ENCODE measurements at places on chromosomes 2 and 18.

DNA sequence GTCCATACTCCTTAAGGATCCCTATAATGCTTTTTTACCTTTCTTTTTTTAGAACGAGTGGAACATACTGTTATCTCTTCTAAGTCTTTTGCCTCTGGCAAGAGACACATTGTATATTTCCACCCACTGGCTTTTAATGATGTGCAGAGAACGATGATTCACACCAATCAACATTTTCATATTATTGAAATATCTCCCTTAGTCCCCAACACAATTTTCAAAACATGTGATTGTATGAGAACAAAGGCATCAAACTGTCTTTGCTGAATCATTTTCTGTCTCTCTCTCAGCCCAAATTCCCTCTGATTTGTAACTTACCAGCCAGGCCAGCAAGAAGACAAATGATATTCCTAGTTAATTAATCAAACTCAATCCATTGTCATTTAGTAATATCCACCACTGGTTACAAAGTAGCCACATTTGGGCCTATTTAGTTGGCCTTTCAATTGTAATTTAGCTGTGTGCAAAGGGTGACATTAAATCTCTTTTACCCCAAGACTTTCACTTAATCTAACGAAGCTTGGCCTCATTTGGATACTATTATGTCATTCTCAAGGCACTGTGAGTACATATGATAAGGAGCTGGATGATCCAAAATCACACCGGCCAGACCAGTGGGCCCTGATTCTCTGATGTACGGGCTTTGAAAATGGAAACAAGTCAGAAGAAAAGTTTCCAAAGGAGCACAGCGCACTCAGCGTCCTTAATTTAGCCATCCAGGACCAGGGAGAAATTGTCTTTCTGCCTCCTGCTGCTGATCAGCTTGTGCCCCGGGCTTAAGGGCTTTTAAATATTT, 185.1 kb downstream of the SCG2 start:
- DNase-seq: no peak

DNA sequence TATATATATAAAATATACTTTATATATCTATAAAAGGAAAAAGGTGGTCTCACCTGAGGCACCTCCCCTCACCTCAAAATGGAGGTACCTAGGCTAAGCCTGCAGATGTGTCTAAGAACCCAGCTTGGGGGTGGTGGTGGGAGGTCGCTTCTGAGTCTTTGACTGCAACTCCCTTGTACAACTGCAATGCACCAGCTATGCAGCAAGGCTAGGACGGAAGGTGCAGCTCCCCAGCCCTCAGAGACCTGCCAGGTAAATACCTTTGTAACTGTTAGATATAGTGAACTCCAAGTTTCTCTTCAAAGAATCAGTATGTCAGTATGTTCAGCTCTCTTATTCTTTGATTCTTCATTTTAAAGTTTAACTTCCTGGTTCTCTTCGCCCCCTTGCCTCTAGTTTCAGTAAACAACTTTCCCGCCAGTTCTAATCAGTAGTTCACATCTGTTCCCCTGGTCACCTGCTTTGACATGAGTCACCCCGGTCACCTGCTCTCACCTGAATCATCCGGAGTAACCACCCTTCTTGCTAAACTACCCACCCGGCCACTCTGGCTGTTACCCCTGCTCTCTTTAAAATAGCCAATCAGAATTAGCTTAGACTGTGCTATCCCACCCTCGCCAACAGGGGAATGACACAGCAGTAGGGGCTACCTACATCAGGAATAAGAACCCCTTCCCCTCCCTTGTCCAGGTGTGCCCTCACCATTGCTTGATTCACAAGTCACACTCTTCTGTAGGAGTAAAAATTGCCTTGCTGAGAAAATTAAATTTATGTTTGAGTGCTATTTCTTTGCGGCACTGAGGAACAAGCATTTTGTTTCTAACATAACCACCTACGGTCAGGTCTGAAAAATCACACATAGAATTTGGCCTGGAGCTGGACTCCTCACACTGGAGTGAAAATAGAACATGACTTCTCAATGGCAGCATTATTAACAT, 24.7 kb upstream of the IMPA2 start:
- DNase-seq: no peak

GRCh38 chr2:60023256-60023985, 530.0 kb downstream of the BCL11A start:
- DNase-seq: no peak

GRCh38 chr2:63881205-63881604, 39.5 kb downstream of the UGP2 start:
- no peak for DNase-seq

DNA sequence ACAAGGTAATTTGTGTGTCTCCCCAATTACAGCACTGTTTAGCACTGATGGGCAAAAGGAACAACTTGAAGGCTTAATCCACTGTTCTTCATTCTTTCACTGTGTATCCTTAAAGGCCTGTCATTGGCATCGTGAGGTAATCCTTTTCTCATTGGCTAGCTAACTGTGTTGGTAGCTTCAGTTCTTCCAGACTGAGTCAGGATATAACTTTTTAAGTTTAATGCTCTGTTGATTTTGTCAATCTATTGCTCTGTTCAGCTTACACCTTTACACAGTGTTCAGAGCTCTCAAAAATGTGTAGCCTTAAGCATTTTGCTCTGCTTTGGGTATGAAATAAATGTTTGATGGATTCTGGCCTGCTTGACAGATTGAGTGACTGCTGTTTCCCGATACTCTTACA, 148.2 kb downstream of the KIAA1328 start:
- DNase-seq: no peak

- no peak for DNase-seq
Measured at GRCh38 chr2:230913406-230914143, 11.5 kb downstream of the GPR55 start.

DNA sequence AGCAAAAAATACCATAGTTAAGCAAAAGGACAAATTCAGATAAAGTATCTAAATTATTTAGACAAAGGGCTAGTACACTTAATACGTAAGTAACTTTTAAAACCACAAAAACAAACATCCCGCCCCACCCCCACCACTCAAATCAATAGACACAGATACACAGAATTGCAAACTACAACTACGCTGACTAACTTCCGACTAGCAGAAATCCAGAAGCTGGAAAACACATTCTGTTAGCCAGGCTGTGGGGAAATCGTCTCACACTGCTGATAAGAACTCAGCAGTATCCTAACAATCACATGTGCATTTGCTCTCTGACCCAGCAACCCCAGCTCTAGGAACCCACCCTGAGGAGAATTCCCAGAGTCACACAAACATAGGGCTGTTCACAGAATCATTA, 16.6 kb downstream of the FAM168B start:
- no peak for DNase-seq

DNA sequence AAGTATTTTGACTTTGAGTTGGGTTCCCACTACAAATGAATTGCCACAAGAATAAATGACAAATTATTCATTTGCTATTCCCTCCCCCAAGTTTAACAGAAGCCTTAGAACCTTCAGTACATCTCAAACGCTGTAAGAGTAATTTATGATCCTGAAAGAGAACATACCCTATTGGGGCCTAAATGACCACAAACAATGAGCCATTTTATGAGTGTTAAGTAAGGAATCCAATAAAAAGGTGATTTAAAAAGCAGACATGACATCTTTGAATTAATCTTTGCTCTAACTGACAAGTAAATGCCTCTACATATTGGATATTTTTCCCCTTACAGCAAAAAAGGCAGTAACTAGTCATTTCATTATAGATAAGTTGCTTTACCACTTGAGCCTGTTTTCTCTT, 136.9 kb downstream of the NRXN1 start:
- no peak for DNase-seq

DNA sequence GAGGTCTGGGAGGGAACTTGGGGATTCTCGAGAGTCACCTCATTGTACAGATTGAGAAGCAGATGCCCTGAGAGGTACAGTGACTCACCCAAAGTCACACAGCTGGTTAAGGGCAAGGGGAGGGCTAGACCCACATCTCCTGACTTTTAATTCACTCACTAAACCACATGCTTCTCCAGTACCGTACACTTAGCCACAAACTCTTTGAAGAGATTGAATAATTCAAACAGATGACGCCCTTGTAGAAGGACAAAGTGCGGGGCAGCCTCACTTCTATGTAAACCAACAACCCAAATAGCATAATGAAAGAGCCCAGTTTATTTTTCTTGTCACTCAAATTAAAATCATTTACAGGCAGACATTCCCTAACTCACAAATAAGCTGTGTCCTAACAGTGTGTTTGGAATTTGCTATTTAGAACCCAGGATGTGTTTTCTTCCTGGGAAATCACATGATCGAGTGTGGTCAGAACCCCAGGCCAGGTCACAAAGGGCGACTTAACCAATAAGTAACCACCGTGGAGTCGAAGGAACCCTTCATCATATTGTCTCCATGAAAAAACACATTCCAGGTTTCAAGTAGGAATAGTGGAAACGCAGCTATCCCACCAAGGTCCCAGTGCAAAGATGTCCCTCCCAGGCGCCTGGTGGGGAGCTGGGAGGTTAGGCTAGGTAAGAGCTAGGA, 35.8 kb upstream of the PTPN4 start:
- DNase-seq: no peak

DNA sequence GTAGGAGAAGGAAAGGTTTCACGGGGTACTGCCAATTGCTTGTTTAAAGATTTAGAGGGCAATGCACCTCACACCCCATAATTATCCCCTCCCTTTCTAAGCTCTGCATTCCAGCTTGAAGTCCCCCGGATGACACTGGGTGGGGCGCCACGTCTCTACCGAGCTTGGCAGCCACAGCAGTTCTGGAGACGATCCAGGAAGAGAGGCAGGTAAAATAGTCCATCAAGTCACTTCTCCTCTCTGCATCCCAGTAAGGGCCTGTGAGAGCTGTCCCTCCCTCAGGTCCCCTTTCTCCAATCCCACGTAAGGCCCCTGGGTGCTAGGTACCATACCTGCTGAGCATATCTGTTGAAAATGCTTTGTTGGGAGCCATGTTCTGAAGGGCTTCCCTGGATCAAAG, 65.7 kb downstream of the CAPN13 start:
- no peak for DNase-seq

GRCh38 chr2:168793596-168793995, 8.8 kb upstream of the NOSTRIN start:
- DNase-seq: no peak

DNA sequence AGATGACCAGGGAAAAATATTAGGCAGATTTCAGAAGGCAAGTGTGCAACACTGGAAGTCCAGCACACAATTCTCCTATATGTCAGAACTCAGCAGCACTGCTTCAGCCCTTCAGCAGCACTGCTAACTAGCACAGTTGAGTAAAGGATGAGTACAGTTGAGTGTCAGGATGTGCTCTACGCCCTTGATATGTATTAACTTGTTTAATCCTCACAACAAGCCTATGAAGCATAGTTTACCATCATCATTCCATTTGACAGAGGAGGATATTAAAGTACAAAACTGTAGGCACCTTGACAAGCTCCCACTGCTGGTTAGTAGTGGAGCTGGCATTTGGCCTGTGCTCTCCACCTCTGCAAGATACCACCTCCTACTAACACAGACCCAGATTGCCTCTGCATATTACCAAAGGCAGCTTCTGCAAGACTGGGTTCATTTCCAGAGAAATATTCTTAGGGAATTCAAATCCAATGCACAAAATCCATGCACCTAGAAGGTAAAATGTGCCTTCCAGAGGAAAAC, 230.8 kb downstream of the ANAPC1 start:
- DNase-seq: no peak

DNA sequence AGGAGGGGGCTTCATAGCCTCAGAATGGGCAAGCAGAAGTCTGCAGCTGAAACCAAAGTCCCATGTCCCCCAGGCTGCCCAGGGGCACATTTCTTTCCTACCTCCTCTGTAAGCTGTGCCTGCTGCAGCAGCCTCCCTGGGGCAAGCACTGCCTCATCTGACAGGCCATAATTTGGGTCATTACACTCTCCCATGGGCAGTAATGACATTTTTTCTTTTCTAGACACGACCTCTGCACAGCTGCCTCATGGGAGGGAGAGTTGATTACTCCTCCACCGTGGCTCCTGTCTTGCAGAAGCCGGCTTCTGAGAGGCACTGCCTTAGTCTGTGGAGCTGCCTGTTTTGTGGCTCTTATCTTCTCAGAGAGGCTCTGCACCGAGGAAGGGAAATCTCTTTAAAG, 268.9 kb downstream of the TDRD15 start:
- no peak for DNase-seq

DNA sequence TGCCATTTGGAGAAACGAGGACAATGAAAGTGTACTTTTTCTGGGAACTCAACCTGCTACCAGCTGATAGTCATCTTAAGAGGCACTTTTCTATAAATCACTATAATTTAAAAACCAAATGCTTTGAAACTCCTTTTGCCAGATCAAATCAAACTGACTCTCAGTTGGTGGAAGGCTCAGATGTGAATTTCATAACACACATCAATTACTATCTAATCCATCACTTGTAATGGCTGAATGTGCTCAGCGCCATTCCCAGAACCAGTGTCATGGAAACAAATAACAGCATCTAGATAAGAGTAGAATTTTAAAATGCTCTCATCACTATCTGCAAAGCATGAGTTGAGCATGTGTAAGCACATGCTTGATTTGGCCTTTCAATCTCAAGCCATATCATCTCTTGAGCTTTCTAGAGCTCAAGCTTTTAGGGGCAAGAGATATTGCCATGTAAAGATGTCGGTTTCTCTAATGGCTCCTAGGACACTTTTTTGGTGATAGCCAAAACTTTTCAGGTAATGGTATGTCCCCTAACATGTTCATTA, 223.1 kb upstream of the ACVR2A start:
- no peak for DNase-seq

DNA sequence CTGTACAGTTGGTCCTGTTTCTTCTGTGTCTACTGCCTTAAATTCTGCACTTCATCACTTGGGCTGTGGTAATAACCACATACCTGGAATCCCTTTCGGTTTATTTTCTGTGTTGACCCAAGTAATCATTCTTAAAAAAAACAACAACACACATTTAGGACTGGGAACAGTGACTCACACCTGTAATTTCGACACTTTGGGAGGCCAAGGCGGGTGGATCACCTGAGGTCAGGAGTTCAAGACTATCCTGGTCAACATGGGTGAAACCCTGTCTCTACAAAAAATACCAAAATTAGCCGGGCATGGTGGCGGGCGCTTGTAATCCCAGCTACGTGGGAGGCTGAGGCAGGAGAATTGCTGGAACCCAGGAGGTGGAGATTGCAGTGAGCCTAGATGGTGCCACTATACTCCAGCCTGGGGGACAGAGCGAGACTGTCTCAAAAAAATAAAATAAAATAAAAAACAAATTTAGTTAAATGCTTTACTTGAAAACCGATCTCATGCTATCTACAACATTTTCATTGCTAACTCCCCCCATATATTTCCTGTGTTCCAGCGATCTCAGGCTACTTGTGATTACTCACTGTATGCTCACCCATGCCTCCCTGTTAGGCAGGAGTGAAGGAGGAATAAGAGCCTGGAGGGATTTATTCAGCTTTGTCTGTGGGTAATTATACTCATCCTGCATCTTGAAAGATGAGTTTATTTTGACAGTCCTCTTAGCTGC, 18.2 kb downstream of the ACSL3 start:
- no peak for DNase-seq

- no peak for DNase-seq
Measured at GRCh38 chr2:37506407-37507050, 162.1 kb downstream of the QPCT start.

DNA sequence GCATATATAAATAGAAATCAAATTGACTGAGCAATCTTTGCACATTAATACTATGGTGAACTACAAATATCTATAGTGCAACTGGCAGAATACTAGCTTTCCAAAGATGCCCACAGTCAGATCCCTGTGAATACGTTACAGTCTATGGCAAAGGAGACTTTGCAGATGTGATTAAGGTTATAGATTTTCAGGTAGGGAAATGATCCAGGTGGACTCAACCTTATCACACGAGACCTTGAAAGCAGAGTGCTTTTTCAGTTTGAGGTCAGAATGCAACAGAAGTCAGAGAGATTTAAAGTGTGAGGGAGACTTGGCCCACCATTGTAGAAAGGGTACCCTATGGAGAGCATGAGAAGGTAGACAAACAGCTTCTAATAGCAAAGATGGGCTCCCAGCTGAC, 122.6 kb downstream of the TRIB2 start:
- DNase-seq: no peak
